NCI-H524 treated with DMSO at 0.1 percent for 48 hours (cell line): ENCODE measurements at places on chromosomes 2 and 18.

DNA sequence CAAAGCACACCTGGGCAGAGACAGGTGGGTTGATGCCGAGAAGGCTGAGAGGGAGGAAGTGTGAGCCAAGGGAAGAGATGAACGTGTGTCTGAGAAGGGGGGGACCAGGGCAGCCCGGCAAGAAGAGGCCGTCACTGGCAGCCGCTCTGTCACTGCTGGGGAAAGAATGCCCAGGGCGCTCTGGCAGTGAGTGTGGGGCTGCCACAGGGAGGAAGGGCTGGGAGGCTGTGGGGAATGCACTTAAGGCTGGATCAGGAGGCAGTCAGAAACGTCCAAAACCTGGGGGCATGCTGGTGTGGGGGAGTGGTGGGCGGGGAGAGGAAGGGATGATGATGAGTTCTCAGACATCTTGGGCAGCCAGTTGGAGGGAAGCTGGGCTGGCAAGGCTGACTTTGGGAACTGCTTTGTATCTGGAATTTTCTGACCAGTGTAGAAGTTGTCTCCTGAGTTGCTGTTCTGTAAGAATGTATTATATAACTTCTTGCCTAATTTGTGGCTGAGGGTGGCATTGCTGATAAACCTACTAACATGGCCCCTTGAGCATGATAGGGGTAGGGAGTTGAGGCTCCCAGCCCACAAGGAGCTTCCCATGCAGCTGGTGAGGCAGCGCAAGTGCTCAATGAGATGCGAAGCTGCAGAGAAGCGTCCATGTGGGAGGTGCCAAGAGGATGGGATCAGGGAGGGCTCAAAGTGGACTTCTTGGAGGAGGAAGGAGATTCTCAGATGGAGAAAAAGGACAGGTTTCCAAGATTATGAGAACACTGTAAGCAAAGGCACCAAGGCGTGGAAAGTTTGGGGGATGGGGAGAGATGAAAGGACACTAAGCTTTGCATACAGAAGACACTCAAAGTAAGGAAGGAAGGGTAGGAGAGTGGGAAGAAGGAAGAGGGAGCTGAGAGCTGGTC, 185.1 kb upstream of the HAAO start:
- no peak for DNase-seq

GRCh38 chr2:190911813-190912212, 31.2 kb downstream of the GLS start:
- no peak for DNase-seq

DNA sequence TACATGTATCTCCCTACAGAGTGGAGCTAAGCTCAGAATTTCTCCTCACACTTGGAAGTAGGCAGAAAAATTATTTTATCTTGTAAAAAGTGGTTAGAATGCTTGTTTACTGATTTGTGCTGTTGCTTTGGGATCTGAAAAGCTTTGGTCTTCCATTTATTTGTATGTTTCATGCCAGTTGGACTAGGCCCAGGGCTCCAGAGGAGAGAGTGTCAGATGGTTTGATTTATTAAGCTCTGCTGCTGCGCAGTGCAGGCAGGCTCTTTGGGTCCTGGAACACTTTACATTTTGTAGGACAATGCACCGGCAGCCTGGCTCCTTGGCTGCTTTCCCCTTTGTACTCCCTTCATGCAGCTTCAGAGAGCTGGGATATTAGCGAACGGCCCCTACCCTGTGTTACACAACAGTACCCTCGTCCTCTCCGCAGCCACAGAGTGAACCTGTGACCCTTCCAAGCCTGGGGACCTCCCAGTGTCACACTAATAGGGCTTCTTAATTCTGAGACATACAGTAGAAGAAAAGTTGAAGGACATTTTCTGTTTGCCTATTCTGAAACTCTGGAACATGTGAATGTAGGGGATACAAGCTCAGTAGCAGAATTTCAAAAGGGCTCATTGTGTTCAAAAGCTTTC, 56.7 kb upstream of the EML6 start:
- no peak for DNase-seq

- no peak for DNase-seq
These were observed 165.1 kb downstream of the FMNL2 start for GRCh38 chr2:152499896-152500735.

GRCh38 chr2:160326786-160327185, 126.7 kb upstream of the ITGB6 start:
- no peak for DNase-seq

DNA sequence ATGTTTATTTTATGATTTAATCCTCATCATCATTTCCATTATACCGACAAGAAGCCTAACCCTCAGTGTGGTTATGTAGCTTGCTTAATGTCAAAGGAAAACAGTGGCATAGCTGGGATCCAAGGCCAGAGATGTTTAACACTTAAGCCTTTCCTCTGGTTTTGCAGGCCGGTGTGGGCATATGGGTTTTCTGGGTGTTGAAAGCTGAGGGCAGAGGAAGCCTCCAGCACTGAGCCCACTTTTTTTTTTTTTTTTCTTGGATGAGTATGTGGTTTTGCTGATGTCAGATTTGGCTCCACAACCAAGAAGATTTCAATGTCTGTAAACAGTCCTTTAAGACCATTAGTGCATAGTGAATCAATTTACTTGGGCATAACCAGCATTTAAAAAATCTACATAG, 41.3 kb downstream of the LHCGR start:
- no peak for DNase-seq

DNA sequence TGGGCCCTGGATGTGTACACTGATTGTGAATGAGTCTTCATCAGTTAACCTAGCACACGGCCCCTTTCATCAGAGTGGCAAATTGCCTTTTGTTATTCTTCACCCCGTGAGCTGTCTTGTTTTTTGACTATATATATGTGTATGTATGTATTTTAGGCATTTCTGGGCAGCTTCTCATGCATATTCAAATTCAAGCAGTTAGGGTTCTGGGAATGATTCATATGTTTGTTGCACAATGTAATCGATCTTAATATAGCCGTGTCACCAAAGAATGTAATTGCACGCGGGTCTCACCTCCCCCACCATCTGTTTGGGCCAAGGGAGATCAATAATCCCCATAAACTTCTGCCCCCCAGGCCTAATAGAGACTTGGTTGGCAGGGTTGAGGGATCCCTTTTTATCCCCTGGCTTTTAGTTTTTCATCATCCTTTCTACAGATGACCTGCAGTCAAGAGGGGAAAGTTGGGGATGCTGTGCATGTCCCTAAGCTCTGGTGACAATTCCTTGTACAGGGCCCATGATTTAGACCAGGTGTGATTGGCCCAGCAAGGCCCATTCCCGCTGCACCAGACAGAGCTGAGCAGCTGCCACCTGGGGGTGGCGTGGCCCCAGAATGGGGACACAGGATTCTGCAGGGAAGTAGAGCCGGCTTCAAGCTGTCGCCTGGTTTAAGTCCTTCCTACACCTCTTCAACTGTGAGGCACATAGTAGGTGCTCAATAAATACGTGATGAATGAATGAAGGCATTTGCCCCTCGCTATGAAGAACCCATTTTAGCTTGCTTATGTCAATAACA, 19.2 kb downstream of the KCNF1 start:
- no peak for DNase-seq

- DNase-seq: no peak
These were observed 191.8 kb downstream of the RNF144A start for GRCh38 chr2:7108792-7109532.

GRCh38 chr2:2291500-2292260, 39.4 kb downstream of the MYT1L start:
- DNase-seq: no peak

- DNase-seq: no peak
These were observed 45.2 kb downstream of the NCK2 start for GRCh38 chr2:105789745-105790460.

GRCh38 chr2:240579771-240580614, 6.5 kb upstream of the CAPN10 start:
- DNase-seq: no peak

DNA sequence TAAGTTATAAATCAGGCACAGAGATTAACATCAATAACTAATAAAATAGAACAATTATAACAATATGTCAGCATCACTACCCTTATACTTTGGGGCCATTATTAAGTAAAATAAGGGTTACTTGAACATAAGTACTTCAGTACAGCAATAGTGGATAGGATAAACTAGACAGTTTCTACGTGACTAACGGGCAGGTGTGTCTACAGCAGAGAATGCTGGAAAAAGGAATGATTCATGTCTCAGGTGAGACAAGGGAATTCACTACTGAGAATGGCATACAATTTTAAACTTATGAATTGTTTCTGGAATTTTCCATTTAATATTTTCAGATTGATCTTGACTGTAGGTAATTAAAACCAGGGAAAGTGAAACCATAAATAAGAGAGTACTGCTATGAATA, 5.5 kb downstream of the WDR75 start:
- DNase-seq: no peak

DNA sequence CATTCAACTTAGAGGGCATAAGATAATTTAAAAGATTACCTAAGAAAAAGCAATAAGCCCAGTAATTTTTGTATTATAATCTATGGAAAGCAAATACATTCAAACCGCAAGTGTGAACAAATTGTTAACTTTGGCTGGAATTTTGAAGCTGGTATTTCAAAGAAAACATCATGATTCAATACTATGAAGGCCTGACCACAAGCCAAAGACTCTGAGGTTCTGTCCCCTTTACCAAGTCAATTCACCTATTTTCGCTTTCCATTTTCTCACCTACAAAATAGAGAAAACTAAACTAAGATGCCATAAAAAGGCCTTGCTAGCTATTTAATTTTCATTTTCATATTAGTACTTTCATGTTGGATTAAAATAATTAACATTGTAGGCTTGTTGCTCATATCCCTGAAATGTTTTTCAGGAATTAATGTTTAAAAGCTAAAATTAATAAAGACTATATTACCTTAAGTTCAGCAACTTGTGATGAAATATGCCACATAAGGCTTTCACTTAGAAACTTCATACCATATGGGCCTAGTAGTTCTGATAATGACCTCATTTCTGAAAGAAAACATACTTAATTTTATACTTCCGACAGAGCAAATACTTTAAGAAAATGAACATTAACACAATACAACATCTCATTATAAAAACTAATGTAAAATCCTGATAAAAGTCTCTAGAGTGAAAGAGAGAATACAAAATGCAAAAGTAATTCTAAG, 85.7 kb upstream of the FRZB start:
- no peak for DNase-seq

GRCh38 chr2:192286093-192286701, 91.5 kb upstream of the TMEFF2 start:
- no peak for DNase-seq

DNA sequence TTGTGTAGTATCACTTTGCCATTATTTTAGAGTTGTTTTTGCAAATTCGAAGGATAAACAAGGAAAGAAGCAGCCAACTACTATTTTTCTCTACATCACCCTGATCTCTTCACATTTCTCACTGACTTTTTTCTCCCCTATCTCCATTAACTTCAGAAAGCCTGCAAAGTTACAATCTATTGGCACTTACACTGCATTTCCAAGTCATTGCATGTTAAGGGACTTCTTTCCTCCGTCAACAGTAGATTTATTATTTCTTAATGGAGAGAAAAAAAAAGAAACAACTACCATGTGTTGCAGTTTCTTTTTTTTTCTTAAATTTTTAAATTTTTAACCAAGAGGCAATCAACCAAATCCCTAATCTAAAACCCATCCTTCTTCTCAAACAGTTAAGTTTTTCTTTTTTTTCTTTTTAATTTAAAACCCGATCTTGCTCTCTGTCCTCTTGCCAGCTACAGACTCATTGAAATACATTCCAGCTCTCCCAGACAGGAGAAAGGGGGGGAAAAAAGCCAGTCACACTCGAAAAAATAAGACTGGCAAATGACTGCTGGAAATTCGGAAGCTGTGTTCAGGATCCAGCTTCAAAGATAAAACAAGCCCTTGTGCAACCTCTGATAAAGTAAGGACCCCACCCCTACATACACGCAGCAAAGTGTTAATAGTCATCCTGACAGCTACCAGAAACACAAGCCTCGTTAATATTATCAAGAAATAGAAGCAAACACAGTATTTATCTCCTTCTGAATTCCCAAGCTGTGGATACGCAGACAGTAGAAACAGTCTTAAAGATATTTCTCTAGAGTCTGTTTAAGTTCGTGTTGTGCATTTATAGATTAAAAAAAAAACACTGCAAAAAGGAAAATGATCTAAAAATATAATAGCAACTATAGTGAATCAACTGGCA, 1.3 kb downstream of the LRRTM4 start:
- DNase-seq: no peak

DNA sequence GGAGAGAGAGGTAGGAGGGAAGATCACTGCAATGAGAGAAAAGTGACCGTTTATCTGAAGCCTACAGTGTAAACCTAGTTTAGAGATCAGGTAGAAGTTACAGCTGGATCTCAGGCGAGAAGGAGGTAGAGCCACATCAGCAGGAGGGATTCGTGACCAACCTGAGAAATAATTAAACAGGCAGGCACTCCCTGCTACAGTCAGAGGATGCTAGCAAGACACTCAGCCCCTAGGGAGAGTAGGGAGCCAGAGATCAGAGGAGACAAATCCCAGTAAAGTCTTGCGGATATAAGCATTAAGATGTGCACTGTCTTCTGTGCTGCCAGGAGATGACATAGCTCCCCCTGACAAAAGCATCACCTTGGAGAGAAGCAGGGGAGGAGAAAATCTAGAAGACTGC, 629.1 kb upstream of the SLC39A10 start:
- no peak for DNase-seq

GRCh38 chr2:44598330-44599119, 236.8 kb downstream of the CAMKMT start:
- DNase-seq: no peak

DNA sequence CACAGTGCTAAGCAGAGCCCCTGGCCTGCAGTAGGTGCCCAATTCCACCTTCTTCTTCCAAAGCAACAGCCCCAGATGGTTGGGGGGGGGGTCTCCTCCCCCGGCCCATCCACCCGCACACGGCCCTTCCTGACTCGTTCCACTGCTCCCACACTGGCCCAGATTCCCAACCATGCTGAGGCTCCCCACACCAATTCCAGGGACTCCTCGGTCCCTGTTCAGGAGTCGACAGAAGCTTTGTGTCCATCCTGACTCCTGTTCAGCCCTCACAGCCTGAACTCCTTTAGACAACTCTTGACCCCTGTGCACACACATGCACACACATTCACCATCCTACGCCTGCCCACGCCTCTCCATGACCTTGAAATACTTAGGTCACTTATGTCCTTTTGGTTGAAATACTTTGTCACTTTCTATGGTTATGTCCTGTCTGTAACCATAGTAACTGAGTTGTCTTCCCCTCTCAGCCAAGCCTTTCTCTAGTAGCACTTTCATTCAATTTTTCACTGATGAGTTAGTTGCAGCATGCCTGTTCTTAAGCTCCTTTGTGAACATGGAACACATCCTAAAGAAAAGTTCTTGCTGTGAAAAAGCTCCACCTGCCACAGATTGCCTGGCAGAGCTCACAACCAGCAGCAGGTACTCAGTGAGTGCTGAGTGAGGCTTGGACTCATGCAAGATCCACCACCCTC, 225.8 kb downstream of the SEPTIN10 start:
- DNase-seq: no peak
